ENCODE measurements at places on chromosomes 1 and 21. TPM values are rescaled to one million over a fixed set of nuclear protein-coding genes. Genes with fewer than 3 reads are reported as not detected.

Gene KCNJ9
- total RNA-seq: not detected

DNA sequence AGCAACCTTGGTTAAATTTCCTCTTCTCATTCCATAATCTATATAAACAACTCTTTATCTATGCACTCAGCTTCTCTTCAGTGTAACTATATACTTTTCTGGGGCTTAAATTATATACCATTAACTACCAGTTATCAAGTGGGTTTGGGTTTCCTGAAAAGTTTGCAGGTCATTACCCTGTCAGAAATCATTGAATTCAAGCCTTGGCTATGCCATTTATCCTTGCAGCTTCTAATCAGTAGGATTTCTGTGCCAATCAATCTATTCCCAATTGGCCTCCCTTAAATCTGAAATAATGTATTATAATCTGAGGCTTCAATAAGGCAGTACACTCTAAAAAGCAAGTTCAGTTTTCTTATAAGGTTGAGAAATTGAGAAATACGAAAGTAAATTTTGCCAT lies 466.5 kb downstream of the NCAM2 start:
- H3K4me3 ChIP-seq: no peak overlapping the region
- no peak overlapping the region for H3K27ac ChIP-seq
- no peaks in the 10 kb centered on the region for H3K36me3 ChIP-seq
- no peak for DNase-seq
- no peaks in the 10 kb centered on the region for H3K4me1 ChIP-seq

- no peak for DNase-seq
- H3K27ac ChIP-seq: no peak overlapping the region
- H3K4me3 ChIP-seq: no peak overlapping the region
- no peaks in the 10 kb centered on the region for H3K4me1 ChIP-seq
- H3K36me3 ChIP-seq: no peaks in the 10 kb centered on the region
Observed at GRCh38 chr21:37717534-37717933, 198.7 kb downstream of the KCNJ6 start.

DNA sequence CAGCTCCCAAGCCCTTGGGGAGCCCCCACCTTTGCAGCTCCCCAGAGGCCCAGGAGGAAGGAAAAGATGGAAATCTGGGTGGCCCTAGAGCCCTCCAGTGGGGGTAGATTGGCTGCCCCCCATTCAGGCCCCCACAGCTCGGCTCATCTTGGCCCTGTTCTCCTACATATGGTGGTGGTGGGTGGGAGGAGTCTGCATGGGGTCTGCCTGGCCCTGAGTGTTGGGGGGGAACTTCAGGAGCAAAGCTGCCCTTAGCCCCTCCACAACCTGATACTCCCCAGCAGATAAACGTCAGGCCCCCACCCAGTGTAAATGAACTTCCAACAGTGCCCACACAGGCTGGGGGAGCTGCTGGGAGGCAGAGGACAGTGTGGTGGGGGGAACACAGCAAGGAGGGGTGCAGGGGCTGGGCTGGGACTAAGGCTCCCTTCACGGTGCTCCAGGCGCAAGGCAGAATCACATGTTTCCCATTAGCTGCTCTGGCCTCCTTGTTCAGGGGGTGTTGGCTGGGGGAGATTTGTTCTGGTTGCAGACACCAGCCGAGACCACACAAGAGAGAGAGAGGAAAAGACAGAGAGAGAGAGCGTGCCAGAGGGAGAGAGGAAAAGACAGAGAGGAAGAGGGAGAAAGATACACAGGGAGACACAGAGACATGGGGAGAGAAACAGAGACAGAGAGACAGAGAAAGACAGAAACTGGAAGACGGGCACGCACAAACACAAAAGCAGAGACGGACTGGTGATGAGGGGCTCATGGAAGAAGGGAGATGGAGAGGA lies 42.6 kb downstream of the AHDC1 start:
- no peaks in the 10 kb centered on the region for H3K36me3 ChIP-seq
- H3K27me3 ChIP-seq: no peaks in the 10 kb centered on the region
- peak overlapping the region; percentile 86 for H3K27ac ChIP-seq
- H3K4me1 ChIP-seq: peaks cover 45% of the 10 kb centered on the region
- no peak overlapping the region for H3K4me3 ChIP-seq
- peak; percentile 46 for DNase-seq

Gene EDN2
- total RNA-seq: 1.8 TPM

DNA sequence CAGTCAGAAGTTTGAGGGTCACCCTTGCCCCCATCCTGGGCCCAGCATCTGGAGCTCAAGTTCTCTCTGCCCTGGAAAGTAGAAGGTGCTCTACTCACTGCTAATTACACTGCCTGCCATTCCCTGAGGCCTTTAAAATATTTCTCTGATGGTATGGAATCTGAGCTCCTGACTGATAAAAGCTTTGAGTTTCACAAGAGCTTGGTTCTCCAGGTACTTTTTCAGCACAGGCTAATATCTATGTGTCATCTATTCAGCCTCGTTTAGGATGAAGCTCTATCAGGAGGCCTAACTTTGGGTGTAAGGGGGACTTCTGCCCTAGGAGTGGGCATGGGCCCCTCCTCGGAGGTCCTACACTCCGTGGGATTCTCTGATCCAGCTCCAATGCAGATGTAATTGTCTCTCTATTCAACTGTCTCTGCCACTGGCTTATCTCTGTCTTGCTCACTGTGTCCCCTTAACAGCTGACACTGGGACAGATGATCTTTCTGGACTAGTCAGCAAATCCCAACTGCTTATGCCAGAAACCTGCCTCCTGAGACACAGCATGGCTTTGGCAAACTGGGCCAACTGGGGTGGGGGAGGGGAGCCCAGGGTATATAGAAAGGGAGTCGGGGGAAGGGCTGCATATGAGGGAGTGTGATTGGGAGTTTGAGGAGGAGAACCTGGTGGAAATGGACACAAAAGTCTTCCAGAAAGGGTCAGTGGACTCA lies 104.2 kb upstream of the GADD45A start:
- H3K27ac ChIP-seq: no peak overlapping the region
- no peak for DNase-seq
- no peaks in the 10 kb centered on the region for H3K36me3 ChIP-seq
